ENCODE measurements at places on chromosomes 6 and 20. TPM values are rescaled to one million over a fixed set of nuclear protein-coding genes. Genes with fewer than 3 reads are reported as not detected.

GRCh38 chr6:119067091-119067490 is 11.4 kb downstream of the FAM184A start:
- no peak for DNase-seq

REPS1 gene
- 26.1 TPM for total RNA-seq

KHDRBS2 gene
- total RNA-seq, result not detected

GRCh38 chr6:141153563-141153962 is 979.2 kb upstream of the GJE1 start:
- DNase-seq, result no peak

DNA sequence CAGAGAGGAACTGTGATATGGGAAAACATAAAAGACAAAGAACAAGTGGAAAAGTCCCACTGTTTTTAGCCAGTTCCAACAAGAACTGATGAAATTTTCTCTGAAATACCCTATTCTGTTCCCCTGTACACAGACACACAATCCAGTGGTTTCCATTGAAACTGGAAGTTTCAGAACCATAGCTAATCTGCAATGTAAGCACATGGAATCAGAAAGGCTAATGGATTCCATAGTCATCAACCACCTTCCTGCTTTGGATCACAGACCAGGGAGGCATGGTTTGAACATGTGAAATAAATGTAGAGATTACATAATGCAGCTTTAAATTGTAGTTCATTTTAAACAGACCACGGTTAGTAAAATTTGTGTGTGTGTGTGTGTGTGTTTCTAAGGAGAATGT is 242.1 kb downstream of the GJA1 start:
- DNase-seq, result no peak

DNA sequence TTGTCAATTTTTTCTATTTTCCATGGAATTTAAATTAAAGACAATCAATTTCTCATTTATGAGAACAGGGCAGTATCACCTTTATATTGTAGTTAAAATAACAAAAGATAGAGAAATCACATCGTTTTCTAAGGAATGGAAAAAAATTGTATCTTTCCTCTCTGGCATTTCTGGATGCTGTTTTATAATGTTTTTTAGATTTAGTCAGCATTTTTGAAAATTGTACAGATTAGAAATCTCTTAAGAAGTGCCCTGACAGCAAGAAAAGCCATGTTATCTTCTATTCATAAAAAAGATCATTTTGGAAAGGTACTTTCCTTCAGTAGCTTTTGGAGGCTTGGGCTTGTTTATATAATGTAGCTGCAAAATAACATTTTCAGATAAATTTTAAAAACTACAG is 116.9 kb downstream of the PLG start:
- DNase-seq, result no peak

DNA sequence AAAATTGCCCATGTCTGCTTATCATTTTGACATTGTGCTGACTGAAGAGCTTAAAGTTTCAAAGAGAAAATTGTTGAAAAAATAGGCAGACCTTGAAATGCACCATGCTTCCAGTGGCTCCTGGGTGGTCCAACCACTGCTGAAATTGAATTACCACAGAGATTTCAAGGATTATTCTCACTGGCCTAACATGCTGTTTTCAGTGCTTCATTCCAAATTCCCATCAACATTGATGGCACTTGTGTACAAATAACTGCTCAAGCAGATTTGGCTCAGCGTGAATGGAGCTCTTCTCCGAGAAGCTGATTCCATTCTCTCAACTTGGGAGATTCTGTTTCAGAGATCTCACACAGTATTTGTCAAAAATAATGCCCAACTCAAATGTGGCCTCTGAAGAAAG is 75.5 kb downstream of the LAMA4 start:
- no peak for DNase-seq

GRCh38 chr20:46557231-46557956 is 6.9 kb upstream of the OCSTAMP start:
- DNase-seq, result peak; percentile 6

DNA sequence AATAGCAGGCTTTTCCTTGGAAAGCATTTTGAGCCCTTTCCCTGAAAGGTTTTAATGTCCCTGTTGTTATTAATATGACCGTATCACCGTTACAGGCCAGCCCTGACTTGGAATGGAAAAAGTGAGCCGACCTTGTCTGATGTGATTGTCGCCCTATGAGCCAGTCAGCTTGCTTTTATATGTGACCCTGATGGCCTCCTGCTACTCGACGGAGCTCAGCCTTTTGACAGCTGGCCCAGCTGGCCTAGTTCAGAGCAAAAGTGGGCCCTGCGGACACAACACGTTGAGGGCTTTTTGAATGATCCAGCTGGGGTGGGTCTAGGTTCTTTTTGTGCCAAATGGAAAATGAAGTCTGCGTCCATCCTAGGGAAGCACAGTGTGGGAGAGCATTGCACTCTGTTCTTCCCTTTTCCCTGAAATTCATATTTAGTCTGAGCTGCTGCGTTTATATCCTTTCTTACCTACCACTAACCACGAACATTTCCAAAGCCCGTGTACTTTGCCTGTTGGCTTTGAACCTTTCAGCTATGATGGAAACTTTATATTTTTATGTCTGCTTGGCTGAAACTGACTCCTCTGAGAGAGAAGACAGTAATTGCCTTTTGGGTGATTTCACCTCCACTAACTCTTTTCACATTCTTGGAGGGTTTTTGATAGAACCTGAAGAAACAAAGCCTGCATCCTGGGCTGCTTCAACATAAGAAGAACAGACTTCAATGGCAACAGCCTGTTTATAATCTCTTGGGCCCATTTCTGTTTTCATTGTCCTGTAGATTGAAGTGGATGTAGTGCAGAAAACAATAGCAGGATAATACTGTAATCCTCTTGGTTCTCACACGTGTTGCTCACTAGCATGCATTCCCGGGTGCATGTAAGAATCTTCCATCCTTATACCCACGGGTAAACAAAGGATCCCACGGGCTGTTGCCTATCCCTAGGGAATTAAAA is 121.8 kb upstream of the HDGFL1 start:
- no peak for DNase-seq

EIF6 gene
- 88.0 TPM for total RNA-seq

GRCh38 chr6:35754452-35755277 is 17.8 kb downstream of the ARMC12 start:
- DNase-seq, result no peak

- DNase-seq, result no peak
These were observed 406.7 kb downstream of the LMBRD1 start for GRCh38 chr6:69390125-69390524.

- DNase-seq, result no peak
These were observed 296.3 kb downstream of the PREX1 start for GRCh38 chr20:48531505-48531904.

GRCh38 chr6:131251590-131252199 is 116.4 kb downstream of the AKAP7 start:
- no peak for DNase-seq

- DNase-seq, result peak; percentile 52
These were observed 584.7 kb downstream of the RFPL4B start for GRCh38 chr6:112931832-112932231.

DNA sequence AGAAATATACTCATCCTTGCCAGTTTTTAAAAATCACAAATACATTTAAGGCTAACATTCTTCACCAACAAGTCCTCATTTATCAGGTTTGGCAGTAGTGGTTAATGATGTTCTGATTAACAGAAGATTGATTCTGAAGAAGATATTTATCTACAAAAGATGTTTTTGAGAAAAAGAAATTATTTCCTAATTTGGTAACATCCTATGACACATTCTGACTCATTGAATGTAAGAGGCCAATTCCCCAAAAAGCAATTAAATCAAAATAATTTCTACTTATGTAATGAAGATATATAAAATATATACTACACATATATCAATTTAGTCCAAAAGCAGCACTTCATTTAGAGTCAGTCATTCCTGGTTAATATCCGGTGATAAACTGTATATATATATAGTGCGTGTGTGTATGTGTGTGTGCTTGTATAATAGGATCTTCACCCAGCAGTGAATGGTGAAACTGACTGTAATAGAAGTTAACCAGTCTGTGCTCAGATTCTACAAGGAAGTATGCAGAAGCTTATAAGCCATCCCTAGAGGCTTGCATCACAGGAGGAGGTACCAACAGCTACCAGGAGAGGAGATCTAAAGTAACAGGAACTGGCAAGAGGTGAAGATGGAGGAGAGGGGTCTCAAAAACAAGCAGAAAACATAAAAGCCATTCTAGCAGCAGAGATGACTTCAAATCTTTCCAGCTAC is 82.9 kb upstream of the MARCKS start:
- no peak for DNase-seq

PSORS1C1 gene
- total RNA-seq, result 0.21 TPM

GRCh38 chr6:53179961-53180651 is 31.5 kb upstream of the GCM1 start:
- peak; percentile 34 for DNase-seq

GRCh38 chr20:20370094-20370575 is 2.2 kb downstream of the INSM1 start:
- DNase-seq, result no peak

GRCh38 chr6:71608646-71609045 is 277.7 kb upstream of the RIMS1 start:
- DNase-seq, result no peak

DNA sequence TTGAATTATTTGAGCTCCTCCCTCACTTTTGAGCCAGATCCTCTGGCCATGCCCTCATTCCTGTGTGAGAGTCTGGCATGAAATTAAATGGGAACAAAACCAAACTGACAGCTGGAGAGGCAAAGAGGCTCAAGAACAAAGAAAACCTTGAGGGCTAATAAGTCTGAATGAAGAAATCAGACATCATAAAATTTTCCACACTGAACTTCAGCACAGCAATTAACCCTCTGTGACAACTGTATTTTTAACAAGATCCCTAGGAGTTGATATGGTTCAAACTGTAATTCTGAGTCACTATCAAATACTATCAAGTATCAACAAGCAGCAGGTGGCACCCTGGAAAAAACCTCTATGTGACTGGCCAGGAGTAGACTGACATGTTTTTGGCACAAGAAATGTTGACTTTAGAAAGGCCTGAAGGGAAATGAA is 109.4 kb upstream of the EMILIN3 start:
- peak; percentile 97 for DNase-seq

GRCh38 chr6:43763812-43764522 is 6.0 kb upstream of the VEGFA start:
- DNase-seq, result no peak

DNA sequence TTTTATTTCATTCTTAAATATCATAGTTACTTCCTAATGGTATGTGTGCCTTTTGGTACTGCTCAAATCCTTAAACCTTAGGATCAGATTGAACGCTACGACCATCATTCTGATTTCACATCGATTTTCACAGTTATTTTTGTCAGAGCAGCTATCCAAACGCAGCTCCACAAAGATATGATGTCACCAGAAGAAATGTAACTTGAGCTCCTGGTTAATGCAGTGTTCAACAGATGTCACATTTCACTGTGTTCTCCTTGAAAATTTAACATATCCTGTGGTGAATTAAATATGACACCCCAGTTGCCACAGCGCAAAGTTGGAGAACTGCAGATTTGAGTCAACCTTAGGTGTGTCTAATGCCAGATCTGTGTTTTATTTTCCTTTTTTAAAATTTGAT is 81.4 kb downstream of the CTNNBL1 start:
- no peak for DNase-seq

GSTA4 gene
- total RNA-seq, result 40.6 TPM

DNA sequence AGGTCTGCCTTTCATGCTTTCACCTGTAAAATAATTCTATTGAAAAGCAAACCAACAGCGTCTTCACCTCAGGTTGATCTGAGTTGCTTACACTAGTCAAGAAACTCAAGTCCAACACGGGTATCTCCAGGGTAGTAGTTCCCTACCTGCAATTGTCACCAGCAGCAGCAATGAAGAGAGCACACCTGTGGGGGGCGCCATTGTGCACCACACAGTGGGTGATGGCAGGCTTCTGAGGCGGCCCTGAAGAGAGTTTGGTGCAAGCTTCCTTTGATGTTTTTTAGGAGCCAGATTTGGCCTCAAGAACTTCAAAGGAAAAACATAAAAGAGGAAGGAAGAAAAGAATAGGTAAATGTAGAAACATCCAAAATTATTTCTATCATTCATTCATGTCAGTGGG is 45.1 kb downstream of the KIAA0319 start:
- DNase-seq, result no peak

DNA sequence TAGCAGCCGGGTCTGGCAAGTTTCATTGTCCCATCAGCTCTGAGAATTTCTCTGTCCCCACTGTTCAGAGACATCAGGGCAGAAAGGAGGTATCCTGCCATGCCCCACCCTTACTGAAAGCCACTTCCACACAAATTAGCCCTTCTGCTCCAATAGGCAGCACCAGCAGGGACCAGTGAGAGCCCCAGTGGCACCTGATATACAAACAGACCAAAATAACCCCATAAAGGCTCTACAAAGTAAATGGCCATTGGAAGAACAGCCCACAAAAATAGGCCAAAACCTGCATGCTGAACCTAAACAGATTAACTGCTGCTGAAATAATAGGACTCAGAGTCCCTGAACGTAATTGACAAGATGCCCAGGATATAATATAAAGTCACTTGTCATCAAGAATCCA is 199.9 kb downstream of the TMEM200A start:
- DNase-seq, result no peak

- DNase-seq, result no peak
These were observed 477.1 kb upstream of the SPTLC3 start for GRCh38 chr20:12531626-12532025.

SF3B5 gene
- total RNA-seq, result 141 TPM

GRCh38 chr6:80457439-80457933 is 351.0 kb downstream of the BCKDHB start:
- peak; percentile 73 for DNase-seq

- no peak for DNase-seq
These were observed 44.9 kb downstream of the MDFI start for GRCh38 chr6:41683273-41683522.

TRMT11 gene
- 23.4 TPM for total RNA-seq

IRF4 gene
- not detected for total RNA-seq
